Nucleus accumbens (tissue), 56 donors: ENCODE measurements at places on chromosomes 4 and X.

DNA sequence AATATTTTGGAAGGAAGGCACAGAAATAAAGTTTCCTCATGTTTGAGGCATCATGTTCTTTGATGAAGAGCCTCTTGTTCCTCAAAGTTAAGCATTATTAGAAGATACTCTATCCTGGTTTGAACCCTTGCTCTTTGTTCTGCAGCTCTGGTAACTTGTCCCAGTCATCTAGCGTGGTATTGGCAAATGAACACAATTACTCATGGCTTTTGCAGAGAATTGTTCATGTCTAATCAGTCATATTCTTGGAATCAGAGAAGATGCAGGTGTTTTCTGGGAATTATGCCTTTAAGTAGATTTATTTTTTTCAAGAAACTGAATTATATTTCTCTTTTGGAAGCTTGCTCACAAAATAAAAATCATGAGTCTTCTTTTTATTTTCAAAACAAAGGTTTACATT lies 52.9 kb upstream of the HPGDS start:
- DNase-seq: no peak

DNA sequence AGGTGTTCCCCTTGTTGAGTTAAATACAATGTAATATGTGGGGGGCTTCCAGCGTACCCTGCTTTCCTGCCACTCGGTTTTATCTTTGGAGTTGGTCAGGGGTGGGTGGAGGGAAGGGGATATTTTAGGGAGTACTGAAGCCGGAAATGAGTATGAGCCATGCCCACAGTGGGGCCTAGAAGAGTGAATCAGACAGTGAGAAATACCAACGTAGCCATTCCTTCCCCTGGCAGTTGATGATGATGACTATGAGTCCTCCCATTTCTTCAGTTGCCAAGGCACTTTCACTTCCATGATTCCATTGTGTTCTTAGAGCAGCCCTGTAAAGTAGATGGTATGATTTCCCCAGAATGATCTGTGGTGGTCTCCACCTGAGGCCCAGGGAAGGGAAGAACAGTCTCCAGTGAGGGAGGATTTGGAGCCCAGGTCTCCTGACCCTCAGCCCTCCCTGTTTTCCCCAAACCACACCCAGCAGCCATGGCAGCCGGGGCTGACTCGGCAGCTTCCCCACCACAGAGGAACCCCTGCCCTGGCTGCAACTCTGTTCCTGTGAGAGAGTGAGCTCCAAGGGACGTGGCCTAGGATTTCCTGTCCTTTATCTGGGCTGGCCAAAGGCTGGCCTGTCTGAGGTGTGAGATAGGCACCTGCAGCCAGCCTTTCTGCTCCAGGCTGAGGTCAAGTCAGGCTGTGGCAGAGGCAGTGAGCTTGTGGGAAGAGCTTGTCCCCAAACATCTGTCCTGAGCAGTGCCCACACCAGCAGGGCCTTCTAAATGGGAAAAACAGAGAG lies 52.7 kb downstream of the STARD8 start:
- DNase-seq: no peak

DNA sequence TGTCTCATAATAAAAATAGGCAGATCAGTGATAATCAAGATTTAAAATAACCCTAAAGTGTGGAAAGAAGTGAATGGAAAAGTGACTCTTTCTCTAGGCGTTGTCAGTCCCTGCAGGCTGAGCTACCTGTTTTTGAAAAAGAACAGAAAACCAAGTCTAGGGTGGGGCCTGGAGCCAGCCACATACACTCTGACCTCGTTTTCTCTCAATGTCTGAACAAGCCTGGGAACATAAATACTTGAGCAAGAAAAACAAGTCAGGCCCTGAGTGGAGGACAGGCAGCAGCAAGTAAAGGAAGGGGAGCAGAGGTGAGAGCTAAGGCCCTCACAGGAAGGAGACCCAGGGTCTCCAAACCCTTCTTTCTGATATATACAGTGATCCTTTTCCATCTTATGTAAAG lies 91.7 kb upstream of the HPF1 start:
- no peak for DNase-seq

DNA sequence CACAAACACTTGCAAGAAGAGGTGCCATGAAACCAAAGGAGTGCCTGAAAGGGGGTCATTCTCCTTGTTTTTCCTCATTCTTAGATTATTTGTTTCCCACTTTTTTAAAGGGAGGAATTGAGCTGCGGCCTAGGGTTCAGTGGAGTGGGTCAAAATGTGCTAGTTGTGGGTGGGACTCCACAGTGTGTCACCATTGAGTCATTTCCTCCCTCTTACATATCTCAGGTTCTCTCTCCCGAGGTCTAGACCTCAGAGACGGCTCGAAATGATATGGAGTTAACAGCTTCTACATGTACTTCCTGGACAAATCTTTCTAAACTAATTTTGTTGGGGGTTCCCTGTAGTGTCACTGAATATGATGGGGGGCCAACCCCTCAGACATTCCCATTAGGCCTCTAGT lies 328.4 kb upstream of the SPANXN1 start:
- DNase-seq: no peak

GRCh38 chr4:1236103-1236641 lies 12.8 kb downstream of the CTBP1 start:
- DNase-seq: no peak

GRCh38 chrX:52574416-52575275 lies 57.8 kb upstream of the XAGE1B start:
- no peak for DNase-seq

DNA sequence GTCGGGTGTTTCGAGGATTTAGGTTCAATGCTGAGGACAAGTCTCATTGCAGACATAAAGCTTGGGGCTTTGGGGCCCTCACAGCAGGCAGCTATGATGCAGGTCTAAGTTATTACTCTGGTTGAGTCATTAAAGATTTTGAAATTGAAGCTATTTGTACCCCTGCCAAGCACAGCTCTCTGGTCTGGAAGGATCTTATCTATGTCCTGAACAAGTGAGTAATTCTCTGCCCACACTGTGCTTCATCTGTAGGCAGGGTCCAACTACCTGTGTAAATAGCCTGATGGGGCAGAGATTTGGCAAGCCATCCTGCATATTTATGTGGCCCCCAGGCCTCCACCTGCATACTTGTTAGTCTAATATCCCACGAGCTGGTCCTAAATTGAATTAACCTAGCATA lies 41.4 kb upstream of the MAGEA4 start:
- DNase-seq: no peak

DNA sequence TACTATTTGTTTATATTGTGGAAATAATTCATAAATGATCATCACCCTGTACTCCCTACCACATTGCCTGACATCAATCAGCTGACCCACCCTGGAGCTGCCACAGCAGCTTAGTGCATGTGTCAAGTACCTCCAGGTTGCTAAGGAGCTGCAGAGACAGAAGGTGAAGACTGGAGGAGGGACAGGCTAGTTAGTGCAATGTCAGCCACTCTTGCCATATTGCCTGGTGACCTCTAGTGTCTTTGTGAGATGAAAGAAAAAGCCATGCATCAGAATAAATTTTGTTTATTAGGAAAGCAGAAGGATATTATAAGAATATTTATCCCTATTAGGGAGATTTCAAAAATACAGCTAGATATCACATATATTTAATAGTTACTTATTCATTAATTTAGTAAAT lies 243.9 kb upstream of the FAT4 start:
- DNase-seq: no peak

DNA sequence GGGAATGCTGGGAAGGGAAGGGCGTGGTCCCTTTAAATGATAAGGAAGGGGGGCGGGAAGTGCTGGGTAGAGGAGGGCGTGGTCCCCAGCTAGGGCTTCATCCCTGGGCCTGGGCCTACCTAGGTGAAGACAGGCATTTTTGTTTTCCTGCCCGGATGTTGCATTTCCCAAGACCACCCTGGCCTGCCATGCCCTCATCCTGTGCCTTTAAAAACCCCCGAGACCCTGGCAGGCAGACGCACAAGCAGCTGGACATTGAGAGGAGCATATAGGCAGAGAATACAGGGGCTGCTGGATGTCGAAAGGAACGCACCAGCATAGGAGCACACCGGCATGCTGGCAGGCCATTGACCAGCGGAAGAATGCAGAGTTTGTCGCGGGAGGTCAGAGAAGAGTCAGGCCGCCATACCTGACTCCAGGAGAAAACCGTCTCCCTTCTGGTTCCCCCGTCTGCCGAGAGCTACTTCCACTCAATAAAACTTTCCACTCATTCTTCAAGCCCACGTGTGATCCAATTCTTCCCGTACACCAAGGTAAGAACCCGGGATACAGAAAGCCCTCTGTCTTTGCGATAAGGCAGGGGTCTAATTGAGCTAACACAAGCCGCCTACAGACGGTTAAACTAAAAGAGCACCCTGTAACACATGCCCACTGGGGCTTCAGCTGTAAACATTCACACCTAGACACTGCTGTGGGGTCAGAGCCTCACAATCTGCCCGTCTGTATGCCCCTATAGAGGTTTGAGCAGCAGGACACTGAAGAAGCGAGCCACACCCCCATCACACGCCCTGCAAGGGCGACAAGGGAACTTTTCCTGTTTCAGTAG lies 2.9 kb upstream of the AGA start:
- no peak for DNase-seq

- no peak for DNase-seq
Measured at GRCh38 chrX:100356351-100356896, 53.6 kb downstream of the PCDH19 start.

DNA sequence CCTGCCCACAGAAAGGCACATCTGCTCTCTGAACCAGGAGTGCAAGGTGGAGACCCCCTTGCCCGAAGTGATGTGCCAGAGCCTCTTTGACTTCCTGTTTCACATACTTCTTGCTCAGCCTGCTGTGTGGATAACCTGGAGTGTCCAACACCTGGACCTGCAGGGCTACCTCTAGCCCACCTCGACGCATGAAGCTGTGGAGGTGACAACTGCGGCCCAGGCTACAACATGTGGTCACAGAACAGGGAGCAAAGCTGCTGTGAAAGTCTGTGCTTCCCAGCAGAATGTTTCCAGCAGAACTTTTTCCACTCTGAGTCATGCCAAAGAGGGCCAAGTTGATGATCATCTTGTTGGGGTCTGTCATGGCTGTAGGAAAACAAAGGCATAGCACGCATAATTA lies 1.5 kb downstream of the GIMD1 start:
- no peak for DNase-seq

- no peak for DNase-seq
Measured at GRCh38 chr4:182221987-182222386, 21.2 kb upstream of the TENM3 start.

DNA sequence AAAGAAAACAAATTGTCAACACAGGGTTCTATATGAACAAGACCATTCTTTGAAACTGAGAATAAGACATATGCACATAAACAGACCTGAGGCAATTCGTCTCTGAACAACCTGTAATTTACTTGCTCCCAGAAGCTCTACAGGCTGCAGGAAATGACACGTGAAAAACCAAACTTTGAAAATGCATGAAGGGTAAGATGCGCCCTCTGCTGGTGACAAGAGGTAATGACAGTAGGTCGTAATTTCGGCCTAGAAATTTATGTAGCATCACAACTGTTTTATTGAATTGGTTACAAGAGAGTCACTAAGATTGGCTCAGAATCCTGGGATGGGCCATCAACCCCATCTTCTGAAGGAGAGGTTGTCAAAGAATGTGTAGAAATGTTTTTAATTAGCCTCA lies 276.5 kb downstream of the PPP4R3C start:
- peak; percentile 1 for DNase-seq

- no peak for DNase-seq
Measured at GRCh38 chr4:183760326-183760725, 101.2 kb downstream of the TRAPPC11 start.

GRCh38 chr4:109432696-109433095 lies 919 bp upstream of the SEC24B start:
- no peak for DNase-seq

- DNase-seq: no peak
Measured at GRCh38 chrX:45172890-45173289, 27.8 kb downstream of the DIPK2B start.

- no peak for DNase-seq
Measured at GRCh38 chr4:85905761-85906160, 430.8 kb downstream of the ARHGAP24 start.

GRCh38 chr4:114082348-114082747 lies 102.9 kb upstream of the ARSJ start:
- no peak for DNase-seq

DNA sequence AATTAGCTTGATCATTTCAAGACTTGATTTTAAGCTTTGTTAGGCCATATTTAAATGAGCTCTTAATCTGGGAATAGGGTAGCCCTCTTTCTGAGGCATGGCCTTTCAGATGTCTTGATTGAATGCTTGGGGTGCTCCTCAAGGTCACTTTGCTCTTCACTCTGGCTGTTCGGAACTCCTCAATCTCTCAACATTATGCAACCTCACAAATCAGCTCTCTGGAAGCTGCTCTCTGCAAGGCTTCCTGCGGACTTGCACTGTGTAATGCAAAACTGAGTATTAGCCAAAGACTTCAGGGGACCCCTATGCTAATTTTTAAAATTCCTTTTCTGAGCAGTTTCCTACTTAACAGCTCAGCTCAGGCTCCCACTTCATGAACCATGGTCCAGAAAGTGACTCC lies 398.3 kb downstream of the PRDM5 start:
- DNase-seq: no peak

- no peak for DNase-seq
Measured at GRCh38 chr4:38313175-38313574, 350.8 kb upstream of the KLF3 start.

DNA sequence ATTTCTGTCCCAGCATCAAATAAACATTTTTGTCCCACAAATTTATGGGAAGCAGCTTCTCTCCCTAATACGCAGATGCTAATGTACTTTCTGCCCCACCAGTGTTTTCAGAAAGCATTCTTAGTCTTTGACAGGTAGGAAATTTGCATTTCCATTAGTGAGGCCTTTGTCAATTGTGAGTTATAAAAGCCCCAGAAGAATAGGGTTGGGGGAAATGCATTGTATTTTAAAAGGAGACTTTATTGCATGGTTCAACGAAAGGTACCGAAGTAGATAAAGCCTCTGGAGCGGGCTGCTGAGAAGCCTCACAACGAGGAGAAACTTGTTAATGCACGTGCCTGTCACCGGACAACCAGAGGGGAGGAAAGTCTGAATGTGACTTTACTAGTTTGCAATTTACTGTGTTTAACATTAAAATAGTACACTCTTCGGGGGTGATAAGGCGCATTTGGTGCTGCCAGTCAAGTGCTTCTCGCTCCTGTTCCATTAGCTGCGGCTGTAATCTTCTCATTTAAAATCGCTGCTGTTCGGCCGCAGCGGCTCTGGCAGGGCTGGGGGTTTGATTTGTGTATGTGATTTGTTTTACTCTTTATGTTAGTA lies 63.4 kb downstream of the DCTD start:
- DNase-seq: no peak

DNA sequence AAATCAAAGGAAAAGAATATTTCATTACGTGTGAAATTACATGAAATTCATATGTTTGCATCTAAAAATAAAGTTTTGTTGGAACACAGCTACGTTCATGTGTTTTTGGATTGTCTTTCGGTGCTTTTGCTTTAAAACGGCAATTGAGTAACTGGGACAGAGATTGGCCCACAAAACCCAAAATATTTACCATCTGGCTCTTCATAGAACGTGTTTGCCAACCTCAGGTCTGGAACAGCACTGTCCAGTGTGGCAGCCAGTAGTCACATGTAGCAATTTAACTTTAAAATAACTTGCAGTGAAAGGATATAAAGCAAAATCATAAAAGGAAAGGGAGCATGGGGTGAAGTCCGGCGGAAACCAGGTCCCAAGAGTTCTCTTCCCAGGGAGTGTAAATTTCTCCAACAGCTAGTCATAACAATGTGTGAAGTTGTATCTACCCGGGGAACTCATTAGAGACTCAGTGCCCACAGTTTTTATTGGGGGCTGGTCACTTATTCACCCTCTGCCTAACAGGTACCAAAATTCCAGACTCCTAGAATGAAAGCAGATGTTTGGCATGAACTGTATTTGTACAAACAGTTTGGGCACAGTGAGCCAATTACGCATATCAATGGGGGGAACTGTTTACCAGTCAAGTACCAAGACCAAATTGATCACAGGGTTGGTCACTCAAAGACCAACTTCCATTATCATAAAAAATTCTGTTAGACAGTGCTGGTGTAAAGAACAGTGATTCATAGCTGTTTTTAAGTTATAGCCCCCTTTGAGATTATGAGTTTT lies 10.3 kb downstream of the OCIAD1 start:
- no peak for DNase-seq
